ENCODE measurements at places on chromosomes 7 and 10.

DNA sequence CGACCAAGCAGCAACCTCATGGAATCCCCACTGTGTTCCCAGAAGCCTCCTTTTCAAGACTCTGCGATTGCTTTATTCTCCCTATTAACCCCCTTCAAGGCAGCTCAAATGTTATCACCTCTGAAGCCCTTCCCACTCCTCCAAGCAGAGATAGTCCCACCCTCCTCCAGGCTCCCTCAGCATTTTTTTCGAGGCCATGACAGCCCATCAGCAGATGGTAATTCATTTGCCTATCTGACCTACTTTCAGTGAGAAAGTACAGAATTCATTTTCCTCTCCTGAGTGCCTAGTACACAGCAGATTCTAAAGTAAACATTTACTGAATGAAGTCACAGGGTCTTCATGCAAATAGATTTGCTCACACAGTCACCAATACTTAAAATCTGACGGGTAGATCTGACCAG is 47.8 kb downstream of the HERPUD2 start:
- no peak for DNase-seq

DNA sequence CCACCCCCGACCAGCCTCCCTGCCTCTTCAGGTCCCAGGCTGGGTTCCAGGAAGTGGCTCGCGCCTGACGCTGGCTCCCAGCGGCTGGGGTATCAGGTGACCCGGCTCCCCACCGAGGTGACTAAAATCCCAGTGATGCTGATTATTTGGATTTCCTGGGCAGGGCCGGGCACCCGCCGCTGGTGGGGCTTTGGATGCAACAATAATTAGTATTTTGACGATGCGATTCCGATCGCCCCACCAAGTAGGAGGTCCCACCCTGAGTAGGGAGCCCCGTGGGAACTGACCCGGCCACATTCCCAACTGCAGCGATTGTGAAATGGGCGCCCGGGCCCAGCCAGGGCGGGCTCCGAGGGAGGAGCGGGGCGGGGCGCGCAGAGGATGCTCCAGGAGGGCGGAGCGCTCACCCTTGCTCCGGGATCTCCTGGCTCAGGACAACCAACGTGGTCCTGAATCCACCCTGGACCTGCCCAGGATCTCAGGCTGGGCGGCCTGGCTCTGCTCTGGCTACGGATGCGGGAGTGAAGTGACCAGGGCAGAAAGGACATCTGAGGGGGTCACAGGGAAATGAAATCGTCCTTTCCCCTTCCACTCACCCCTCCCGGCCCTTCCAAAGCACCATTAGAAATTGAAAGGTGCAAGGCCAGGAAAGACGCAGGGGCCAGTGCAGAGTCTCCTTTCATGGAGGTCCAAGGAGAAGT is 32.6 kb downstream of the DUSP5 start:
- peak; percentile 58 for DNase-seq

- no peak for DNase-seq
Observed at GRCh38 chr10:86371691-86372090, 5.1 kb upstream of the GRID1 start.

- DNase-seq: no peak
Observed at GRCh38 chr10:112728118-112728883, 221.7 kb upstream of the TCF7L2 start.

DNA sequence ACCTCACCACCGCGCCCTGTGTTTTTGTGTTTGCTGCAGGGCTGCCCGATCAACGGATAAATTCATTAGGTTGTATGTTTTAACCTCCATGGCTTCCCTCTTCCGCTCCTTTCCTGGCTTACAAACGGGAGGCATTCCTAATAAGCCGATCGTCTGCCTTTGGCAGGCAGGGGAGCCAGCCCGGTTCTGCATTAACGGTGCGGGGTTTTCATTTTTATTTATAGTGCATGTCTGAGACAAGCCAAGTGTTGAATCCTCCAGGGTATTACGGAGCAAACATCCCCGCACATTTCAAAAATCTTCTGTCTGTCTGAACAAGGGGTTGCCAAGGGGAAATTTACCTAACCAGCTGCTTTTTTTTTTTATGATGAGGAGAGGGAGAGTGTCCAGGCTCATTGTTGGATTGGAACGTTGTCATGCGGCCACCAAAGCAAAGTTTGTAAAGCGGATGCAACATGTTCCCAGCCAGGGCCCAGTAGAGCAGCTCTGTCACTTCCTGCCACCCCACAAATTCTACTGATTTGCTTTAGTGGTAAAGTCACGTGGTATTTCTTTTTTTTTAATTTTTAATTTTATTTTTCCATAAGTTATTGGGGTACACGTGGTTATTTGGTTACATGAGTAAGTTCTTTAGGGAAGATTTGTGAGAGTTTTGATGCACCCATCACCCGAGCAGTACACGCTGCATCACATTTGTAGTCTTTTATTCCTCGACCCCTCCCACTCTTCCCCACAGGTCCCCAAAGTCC is 92.3 kb upstream of the BAIAP2L1 start:
- DNase-seq: no peak

DNA sequence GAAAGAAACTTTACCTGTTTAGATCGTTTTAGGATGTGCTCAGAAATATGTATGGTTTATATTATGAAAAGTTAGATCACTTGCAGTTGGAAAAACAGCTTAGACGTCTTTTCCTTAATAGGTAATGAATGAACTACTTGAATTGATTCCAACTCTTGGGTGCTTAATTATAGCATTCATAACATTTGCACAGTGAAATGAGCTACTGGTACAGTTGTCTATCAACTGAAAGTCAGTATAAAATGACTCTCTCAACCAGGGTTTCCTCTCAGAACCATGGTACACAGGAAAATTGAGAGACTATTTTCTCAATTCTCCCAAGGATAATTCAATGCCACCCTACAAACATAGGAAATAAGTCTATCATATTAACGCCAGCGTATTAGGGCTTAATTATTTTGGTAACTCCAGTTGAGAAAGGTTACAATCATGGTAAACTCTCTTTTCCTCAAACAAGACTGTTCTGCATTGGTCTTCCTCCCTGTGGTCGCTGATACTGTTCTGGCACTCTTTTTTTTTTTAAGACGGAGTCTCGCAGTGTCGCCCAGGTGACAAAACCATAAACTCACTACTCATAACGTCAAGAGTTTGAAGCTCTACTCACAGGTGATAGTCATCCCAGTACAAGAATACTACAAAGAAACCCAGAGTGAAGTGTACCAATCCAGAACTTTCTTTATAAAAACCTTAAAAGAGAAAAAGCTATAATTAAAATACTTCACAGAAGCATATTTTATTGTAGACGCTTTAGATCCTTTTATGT is 2.0 kb downstream of the ANLN start:
- DNase-seq: peak; percentile 54

DNA sequence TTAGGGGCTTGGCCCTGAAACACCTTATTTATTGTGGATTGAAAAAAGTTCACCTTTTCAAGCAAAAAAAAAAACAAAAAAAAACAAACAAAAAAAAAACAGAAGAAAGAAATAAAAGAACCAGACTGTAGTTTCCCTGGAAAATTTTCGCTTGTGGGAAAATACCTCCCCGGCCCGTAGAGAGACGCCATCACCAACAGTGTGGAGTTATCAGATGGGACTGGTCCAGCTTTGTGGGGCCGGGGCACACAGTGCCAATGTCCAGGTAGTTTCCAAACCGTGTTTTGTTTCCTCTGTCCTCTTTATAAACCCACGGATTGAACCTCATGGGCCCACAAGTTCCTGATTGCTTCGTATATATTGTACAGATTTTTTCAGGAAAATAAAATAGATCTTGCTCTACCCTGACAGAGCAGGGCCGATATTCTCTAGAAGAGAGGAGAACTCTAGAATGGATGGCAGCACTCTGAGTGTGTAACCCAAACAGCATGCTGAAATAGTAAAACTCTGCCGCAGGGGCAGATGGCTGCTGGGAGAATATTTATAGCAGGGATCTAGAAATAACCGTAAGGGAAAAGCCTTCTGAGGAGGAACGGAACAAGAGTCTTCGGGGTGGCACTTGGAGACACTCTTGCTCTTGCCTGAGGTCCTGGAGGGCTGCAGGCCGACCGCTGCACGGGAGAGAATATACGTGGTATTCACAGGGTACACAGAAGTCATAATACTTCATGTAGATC is 241.0 kb downstream of the FRMD4A start:
- DNase-seq: no peak

DNA sequence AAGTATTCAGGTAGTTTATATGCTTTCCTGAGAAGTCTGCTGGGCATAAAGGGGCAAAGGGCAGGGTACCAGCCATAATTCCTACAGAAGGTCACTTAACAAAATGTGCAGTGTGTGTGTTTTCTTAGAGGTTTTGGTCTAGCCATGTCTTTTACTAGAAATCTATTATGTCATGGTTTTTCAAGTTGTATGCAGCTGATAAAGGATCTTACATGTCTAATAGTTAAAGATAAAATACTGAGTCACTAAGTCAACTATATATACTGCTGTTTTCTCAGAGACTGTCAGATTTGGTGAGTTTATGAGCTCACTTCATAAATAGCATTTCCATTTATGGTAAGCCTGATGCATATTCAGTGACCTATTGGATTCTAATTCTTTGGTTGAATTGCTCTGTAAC is 7.7 kb downstream of the CASP2 start:
- no peak for DNase-seq

GRCh38 chr7:157864911-157865310 is 528.1 kb downstream of the DNAJB6 start:
- no peak for DNase-seq

GRCh38 chr7:69878591-69878990 is 280.3 kb downstream of the AUTS2 start:
- DNase-seq: no peak

- DNase-seq: no peak
Observed at GRCh38 chr7:55060636-55061022, 41.8 kb downstream of the EGFR start.

DNA sequence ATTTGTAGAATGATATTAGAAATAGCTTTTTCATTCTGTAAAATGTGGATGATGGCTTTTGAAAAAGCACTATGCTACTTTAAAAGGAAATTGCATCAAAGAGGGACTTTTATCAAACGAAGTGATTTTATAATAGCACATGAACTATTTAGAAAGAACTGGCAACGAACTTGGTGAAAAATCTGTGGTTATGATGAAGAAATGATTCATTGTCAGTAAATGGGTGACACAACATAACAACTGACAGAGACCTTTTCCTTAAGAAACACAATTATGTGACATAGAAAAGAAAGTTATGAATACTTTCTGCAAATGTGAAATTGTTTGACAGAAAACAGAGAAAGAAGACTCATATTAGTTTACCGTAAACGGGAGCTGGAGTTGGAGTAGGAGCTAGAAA is 60.7 kb upstream of the LAMB4 start:
- DNase-seq: no peak

DNA sequence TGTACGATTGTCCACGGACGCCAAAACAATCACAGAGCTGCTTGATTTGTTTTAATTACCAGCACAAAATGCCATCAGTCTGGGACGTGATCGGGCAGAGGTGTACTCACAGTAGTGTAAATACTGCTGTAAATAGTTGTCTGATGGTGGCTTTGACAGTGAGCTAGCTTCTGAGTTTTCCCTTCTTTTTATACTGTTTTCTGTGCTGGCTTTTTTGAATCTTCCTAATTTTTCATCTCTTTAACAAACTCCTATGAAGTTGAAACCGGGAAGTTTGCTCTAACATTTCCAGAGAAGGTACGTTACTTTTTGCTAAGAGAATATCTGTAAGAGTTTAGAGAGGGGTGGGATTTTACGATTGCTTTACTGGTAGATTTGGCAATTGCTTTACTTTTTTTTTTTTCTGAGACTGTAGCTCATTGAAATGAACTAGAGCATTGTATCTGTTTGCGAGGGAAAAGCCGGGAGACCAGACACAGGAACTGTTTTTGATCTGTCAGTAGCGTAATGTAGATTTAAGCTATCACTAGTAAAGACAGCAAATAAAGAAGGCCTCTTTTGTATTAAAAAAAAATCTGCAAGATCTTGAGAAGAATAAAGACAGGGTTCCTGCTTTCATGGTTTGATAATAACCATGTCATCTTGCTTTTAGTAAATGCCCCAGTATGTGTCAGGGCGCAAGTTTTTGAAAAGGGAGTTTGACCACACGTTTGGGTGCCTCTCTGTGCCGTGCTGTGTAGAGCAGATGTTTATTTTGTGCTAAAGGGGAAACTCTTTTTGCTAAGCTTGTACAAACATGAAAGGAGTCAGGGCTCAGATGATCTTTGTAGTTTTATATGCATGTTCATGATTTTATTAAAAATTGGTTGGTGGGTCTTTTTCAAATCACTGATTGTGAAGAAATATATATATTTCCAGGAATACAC is 712 bp downstream of the FOXP2 start:
- no peak for DNase-seq

DNA sequence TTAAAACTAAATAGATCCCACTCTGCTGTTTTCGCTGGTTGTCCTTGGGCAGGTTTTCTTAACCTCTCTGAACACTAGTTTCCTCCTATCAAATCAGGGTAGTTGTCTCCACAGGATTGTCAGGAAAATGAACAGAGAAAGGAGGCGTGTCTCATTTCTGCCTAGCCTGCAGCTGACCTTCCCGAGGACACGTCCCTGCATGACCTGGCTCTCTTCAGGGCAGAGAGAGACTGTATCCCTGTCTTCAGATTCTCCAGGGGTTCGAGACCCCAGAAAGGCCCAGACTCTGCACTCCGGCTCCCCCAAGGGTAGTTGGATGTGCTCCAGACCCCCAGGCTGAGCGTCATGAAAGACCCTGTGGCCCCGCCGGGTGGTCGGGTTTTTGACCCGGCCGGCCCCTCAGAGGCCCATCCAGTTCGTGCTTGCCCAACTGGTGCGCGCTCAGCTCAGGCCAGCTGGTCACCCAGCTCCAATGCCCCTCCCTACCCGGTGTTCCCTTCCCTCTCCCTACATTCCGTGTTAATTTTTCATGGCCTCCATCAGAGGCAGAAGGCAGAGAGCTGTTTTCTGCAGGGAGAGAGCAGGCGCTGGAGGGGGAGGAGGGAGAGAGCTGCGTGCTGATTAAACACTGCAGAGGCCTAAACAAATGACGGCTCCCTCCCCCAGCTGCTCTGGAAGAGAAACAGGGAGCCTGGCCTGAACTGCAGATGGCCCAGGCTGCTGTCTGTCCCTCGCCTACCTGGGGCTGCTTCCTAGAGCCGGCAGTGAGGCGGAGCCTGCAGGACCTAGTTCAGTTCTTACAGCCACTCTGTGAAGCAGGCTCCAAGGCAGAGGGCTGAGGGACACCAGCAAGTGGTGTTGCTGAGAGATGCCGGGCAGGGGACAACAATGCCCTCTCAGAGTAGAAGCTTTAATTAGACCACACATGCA is 86.2 kb upstream of the PPIF start:
- DNase-seq: no peak

DNA sequence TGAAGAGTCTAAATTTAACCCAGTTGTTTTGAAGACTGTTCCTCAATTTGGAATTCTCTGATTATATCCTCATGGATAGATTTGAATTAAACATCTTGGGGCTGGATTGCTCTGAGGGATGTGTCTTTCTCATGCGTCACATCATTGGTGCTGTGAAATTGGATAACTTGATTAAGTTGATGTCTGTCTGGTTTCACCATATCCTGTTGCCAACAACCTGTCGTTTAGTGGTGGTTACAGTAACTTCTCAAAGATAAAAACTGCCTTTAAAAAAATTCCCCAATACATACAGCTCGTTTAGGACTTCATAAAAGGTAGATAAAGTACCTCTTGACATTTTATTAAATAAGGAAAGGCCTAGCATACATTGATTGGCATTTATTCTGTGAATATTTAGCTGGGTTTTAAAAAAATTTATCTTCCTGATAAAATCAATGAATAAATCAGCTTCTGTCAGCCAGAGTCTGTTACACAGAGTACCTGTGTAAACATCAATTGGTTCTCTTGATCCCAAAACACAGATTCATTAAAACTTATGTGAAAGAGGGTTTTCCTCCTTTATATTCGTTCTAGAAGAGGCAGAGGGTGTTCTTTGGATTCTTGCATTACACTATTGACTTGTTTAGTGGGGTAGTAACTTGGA is 10.5 kb downstream of the CRCP start:
- DNase-seq: no peak

- DNase-seq: no peak
Observed at GRCh38 chr7:36186359-36187121, 33.5 kb downstream of the EEPD1 start.
